ENCODE measurements at places on chromosomes 13 and 19.

GRCh38 chr13:83221256-83221655 is 661.0 kb downstream of the SLITRK1 start:
- no peak for DNase-seq

DNA sequence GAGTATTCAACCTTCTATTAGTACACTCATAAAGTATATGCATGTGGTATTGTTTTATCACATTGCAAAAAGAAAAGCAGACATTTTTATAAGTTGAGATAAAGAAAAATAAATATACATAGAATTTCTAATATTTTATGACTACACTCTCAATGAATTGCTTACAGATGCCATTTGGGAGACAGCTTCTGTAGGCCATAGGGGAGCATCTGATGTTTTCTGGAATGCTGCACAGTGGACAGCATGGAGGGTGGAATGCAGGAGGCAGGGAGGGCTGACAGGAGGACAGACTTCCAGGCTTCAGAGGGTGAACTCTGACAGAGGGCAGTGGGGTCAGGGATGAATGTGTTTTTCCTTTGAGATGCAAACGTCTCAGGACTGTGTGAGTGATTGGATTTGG is 45.8 kb downstream of the MIPEP start:
- DNase-seq = no peak

- no peak for DNase-seq
Measured at GRCh38 chr19:43767316-43767715, 12.6 kb upstream of the SMG9 start.

DNA sequence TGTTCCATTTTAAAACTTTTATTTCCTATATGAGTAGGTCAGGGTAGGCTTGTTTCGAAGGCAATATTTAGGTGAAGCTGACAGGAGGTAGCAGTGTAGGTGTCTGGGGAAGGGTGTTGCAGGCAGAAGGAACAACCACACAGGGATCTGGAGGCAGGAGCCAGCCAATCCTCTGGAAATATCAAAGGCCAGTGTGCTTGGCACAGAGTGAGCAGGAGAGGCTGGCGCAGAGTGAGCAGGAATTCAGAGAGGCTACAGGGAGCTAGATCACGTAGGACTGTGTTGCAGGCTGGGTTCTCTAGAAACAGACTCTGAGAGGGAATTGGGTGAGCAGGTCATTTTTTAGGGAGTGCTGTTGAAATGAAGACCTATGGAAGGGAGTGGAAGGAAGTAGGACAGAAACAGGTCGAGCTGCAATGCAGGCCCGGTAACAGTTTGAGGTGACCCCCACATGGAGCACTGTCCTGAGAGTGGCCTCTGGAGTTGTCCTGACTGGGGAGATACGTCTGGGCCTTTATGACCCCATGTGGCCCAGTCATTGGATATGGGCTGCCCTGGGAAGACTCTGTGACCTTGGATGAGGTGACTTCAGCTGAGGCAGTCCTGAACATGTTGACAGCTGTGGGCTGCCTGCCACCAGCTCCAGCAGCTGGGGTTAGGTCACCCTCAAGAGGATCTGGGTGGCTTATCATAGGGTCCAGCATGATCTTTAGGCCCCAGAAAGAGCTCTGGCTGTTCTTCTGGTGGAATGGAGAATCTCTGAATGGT is 51.7 kb downstream of the ERCC5 start:
- DNase-seq = no peak

DNA sequence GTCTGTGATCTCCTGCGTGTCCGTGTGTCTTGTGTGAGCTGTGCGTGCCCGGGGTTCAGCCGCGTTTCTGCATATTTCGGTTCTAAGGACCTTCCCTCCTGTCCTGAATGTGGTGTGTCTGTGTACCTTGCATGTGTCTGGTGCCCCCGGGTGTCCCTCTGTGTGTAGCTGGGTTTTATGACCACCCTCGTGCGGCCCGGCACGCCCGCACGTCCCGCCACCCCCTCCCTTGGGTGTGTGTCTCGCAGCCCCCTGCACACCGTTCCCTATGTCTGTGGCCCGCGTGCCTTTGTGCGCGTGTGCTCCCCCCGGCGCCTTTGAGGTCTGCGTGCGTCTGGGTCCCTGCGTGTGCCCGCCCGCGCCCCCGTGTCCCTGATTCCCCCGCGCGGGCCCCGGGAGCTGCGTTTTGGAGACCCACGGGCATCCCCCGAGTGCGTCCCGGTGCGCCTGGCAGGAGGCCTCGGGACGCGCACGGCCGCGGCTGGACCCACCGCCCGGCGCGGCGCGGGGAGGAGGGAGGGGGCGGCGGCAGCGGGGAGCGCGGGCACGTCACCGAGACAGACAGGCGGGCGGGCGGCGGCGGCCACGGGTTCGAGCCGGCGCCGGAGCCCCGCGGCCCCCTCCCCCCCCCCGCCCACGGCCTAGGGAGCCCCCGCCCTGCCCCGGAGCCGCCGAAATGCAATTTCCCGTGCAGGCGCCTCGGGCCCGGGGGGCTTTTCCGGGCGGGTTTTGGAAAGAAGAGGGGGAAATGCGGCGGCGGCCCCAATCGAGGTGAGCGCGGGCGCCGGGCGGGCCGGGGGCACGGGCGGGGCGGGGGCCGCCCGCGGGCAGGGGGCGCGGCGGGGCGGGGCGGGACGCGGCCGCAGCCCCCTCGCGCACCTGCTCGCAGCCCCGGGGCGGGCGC is 12.0 kb upstream of the NANOS3 start:
- DNase-seq = peak; percentile 41

DNA sequence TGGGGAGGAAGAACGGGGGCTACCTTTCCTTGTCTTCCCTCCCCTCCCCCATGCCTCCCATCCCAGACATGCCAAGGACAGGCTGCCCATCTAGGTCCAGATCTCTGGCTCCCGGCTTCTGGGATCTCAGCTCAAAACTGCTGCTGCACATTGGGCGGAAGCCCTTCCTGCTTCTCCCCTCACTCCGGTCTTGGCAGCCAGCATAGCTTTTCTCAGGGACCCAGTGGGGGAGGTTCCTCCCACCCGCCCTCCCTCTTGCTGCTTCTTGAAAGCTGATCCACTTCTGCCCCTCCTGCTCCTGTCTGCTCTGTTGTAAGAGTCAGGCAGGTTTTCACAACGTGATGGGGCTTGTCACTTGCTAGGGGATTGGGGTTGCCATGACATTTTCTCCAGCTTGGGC is 21.7 kb upstream of the RNF17 start:
- DNase-seq = peak; percentile 37

- DNase-seq = no peak
Measured at GRCh38 chr19:28632371-28633080, 580.4 kb downstream of the UQCRFS1 start.

DNA sequence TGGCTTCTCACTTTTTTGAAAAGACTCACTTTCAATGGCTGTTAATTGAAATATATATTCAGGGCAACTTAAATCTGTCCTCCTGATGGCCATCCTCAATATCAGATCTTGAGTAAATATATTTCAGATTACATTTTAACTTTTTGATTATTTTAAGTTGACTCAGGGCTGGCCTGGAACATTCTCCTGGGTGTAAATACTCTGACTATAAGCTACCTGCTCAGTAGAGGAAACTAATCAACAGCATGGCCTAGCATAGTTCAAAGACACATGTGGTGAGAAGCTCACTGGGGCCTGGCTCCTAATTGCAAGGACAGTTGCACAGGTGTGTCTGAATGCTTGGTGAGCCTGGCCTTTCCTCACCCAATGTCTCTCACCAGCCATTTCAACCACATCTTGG is 5.5 kb upstream of the ZNF726 start:
- DNase-seq = no peak

DNA sequence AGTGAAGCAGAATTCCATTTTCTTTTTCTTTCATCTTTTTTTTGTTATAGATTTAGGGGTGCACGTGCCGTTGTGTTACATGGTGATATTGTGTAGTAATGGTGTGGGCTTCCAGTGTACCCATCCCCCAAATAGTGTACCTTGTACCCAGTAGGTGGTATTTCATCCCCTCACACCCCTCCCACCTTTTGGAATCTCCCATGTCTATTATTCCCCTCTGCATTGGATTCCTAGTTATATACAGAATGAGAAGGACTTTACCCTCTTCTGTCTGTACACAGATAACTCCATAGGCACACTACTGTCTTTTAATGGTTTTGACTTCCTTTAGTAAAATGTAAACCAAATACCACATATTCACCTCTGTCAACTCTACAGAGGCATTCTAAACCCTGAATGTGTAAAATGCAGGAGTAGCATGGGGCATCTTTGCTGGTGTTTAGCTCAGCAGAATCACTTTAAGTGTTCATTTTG is 28.0 kb downstream of the FRY start:
- DNase-seq = no peak

DNA sequence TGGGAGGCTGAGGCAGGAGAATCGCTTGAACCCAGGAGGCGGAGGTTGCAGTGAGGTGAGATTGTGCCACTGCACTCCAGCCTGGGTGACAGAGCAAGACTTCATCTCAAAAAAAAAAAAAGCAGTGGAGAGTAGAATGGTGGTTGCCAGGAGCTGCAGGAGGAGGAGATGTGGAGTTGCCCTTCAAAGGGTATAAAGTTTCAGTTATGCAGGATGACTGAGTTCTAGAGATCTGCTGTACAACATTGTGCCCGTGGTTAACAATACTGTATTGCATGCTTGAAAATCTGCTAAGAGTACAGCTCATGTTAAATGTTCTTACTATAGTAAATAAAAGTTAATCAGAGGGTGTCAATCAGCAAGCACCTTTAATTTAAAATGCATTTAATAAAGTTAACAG is 28.4 kb upstream of the LATS2 start:
- no peak for DNase-seq

DNA sequence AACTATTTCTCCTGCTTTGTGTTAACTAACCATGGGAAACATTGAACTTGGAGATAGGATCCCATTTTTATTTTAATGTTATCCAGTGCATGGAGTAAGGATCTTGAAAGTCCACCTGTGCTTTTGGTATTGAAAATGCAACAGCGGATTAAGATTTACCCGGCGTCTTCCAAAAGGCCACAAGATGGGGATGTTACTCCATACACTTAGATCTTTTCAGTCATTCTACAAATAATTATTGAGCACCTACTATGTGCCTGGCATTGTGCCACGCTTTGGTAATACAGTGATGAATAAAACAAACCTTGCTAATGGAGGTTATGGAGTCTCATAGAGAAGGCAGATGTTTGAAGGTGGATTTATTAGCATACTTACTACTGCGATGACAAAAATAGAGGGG is 56.9 kb downstream of the RFC3 start:
- no peak for DNase-seq

- DNase-seq = no peak
Measured at GRCh38 chr13:30004204-30004603, 153.8 kb upstream of the UBL3 start.

GRCh38 chr13:112766336-112766735 is 76.5 kb downstream of the ATP11A start:
- no peak for DNase-seq

GRCh38 chr19:20287070-20287469 is 120.1 kb downstream of the ZNF486 start:
- DNase-seq = no peak

DNA sequence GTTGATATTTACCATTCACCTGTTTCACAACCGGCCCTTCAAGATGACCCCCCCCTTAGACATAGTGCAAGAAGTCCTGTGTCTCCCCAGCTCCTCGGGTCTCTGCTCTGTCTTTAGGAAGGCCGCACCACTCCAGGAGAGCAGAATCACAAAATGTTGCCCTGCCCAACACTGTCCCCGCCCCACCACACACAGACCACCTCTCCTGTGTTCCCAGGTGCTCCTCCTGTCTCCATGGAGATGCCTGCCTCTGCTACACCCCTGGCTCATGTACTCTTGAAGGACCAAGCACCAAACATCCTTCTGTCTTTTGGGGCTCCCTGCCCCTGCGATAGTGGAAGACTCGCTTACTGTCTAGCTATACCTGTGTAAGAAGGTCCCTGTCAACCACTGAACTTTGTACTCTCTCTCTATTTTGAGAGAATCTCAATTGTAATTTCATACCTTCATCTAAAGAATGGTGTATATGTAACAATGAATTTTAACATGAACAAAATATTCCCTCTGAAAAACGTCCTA is 9.6 kb upstream of the TNFRSF19 start:
- DNase-seq = no peak

- no peak for DNase-seq
Measured at GRCh38 chr19:55559684-55560083, 14.3 kb upstream of the SBK3 start.

GRCh38 chr19:39200803-39201115 is 3.3 kb downstream of the SYCN start:
- no peak for DNase-seq

GRCh38 chr19:39307822-39308530 is 11.8 kb downstream of the IFNL1 start:
- DNase-seq = peak; percentile 41

GRCh38 chr13:48153186-48153585 is 58.3 kb upstream of the MED4 start:
- no peak for DNase-seq

GRCh38 chr19:55493645-55494171 is 5.5 kb downstream of the SSC5D start:
- no peak for DNase-seq

- peak; percentile 93 for DNase-seq
Measured at GRCh38 chr19:55437410-55437809, 5.7 kb downstream of the SHISA7 start.

DNA sequence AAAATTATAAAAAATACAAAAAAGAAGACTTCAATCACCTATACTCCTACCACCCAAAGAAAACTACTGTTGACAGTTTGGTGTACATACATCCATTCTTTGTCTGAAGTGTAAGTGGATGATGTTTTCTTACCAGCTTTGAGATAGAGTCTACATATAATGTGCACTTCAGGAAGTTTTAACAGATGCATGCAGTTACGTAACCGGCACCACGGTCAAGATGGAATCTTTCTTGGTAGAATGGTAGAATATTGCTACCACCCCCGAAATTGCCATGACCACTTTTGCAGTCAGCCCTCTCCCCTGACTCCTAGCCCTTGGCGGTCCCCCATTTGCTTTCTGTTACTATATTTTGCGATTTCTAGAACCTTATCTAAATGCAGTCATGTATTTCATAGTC is 1.4 kb downstream of the CUL4A start:
- no peak for DNase-seq

GRCh38 chr13:94906605-94907004 is 194.3 kb upstream of the SOX21 start:
- DNase-seq = no peak

- no peak for DNase-seq
Measured at GRCh38 chr13:24104723-24105122, 55.8 kb upstream of the SPATA13 start.

DNA sequence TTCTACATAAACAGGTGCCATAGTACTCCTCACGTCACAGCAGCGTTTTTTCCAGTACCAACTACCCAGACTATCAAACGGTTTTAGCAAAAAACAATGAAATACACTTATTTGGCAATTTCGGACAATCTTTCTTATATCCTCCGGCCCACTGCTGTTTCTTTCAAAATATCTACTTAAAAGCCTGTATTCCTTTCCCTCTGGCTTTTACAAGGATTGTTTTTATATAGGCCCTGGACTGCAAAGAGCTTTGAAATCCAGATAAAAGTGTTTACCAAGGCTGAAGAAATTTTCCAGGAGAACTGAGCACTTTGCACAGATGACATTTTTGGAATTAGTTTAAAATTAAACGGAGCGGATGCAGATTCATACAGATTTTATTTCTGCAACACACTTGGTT is 255.9 kb upstream of the STARD13 start:
- DNase-seq = no peak

All from nephron progenitor cell (in vitro differentiated cells).